ENCODE measurements at places on chromosomes 5 and 9. TPM values are rescaled to one million over a fixed set of nuclear protein-coding genes. Genes with fewer than 3 reads are reported as not detected.

GRCh38 chr5:142353071-142353472, 28.3 kb upstream of the SPRY4 start:
- H3K27ac ChIP-seq, result no peak overlapping the region
- H3K4me3 ChIP-seq, result no peak overlapping the region
- DNase-seq, result no peak

- no peaks in the 10 kb centered on the region for H3K36me3 ChIP-seq
- H3K4me1 ChIP-seq, result no peaks in the 10 kb centered on the region
- no peak overlapping the region for H3K4me3 ChIP-seq
- no peak overlapping the region for H3K27ac ChIP-seq
- DNase-seq, result no peak
- H3K27me3 ChIP-seq, result no peaks in the 10 kb centered on the region
Measured at GRCh38 chr9:82252116-82252515, 263.5 kb downstream of the SPATA31D1 start.

Gene ANGPTL2
- total RNA-seq, result not detected

- no peak for DNase-seq
- H3K27me3 ChIP-seq, result no peaks in the 10 kb centered on the region
- no peak overlapping the region for H3K4me3 ChIP-seq
- no peaks in the 10 kb centered on the region for H3K36me3 ChIP-seq
Measured at GRCh38 chr5:57804505-57804904, 321.9 kb upstream of the ACTBL2 start.

GRCh38 chr5:154788212-154788611, 33.0 kb downstream of the LARP1 start:
- no peaks in the 10 kb centered on the region for H3K27me3 ChIP-seq
- no peak overlapping the region for H3K27ac ChIP-seq
- H3K4me3 ChIP-seq, result no peak overlapping the region
- peaks cover 52% of the 10 kb centered on the region for H3K4me1 ChIP-seq

GRCh38 chr5:145776886-145777285, 58.3 kb downstream of the PRELID2 start:
- no peak for DNase-seq
- no peaks in the 10 kb centered on the region for H3K36me3 ChIP-seq
- H3K4me1 ChIP-seq, result no peaks in the 10 kb centered on the region
- no peak overlapping the region for H3K27ac ChIP-seq
- no peak overlapping the region for H3K4me3 ChIP-seq
- H3K27me3 ChIP-seq, result no peaks in the 10 kb centered on the region

GRCh38 chr5:89016741-89017303, 133.8 kb upstream of the MEF2C start:
- no peaks in the 10 kb centered on the region for H3K4me1 ChIP-seq
- H3K27ac ChIP-seq, result no peak overlapping the region
- DNase-seq, result no peak
- no peak overlapping the region for H3K4me3 ChIP-seq
- no peaks in the 10 kb centered on the region for H3K36me3 ChIP-seq

DNA sequence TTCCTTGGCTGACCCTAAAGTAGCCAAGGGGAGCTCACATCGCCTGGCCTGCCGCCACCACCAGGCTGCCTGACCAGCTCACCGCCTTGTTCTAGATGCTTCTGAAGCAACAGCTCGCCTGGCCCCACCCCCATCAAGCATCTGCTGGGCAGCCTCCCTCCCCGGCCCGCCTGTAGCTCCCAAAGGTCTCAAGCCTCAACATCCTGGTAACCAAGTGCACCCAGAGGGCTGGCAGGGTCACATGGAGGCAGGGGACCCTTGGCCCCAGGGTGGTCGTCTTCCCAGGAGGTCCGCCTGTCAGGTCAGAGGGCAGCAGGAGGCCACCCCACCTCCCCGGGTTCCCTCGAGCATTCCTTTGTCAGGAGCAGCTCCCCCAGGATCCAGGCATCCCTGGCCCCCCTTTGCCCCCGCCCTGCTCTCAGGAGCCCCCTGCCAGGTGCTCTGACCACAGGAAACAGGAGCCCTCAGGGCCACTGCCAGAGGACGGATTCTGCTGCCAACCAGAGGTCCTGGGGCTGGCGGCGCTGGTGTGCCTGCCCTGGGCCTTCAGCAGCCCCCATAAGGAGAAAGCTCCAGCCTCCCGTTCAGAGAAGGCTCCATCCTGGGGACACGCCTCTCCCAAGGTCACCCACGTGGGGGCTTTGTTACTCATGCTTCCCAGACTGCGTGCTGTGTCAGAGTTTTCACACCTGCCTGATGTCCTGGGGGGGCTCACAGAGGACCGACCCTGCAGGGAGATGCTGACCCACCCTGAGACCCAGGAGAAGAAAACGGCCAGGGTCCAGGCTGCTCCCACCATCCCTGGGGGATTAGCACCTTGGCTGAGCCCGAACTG, 3.5 kb upstream of the LRRC14B start:
- H3K27ac ChIP-seq, result no peak overlapping the region
- H3K27me3 ChIP-seq, result peaks cover 5% of the 10 kb centered on the region
- DNase-seq, result peak; percentile 47
- peaks cover 5% of the 10 kb centered on the region for H3K4me1 ChIP-seq
- no peaks in the 10 kb centered on the region for H3K36me3 ChIP-seq

DNA sequence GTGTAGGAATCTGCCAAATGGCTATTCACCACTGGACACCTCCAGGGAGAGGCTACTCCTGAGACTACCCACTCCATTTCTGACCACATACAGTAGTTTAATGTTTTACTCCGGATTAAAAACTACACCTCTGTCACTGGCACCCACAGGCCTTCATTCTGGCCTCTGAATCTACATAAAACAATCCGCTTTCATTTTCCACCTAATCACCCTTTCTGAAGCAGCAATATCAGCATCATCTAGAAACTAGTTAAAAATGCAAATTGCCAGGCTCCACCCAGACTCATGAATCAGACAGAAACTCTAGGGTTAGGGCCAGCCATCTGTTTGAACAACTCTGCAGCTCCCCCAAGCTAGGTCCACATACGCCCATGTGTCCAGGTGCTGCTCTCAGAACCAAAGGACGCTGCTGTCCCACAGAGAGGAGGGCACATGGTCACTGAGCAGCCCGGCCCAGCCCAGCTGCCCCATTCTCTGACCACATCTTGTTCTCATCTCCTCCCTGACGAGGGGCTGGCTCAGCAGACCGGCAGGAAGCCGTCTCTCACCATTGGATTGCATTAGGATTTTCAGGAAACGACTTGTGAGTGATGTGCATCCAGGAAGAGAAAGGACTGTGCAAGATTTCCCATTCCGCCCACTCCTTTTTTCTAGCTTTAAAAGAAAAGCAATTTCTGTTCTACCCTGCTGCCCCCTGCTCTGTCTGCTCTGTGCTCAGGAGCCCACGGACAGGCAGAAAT, 34.7 kb downstream of the ADAM19 start:
- DNase-seq, result no peak
- H3K4me1 ChIP-seq, result peaks cover 68% of the 10 kb centered on the region
- peak overlapping the region; percentile 42 for H3K4me3 ChIP-seq
- H3K36me3 ChIP-seq, result no peaks in the 10 kb centered on the region
- peak overlapping the region; percentile 62 for H3K27ac ChIP-seq

- DNase-seq, result no peak
- no peaks in the 10 kb centered on the region for H3K27me3 ChIP-seq
- no peaks in the 10 kb centered on the region for H3K4me1 ChIP-seq
Measured at GRCh38 chr9:36772449-36773403, 200.0 kb downstream of the MELK start.

All from CD8-positive, alpha-beta memory T cell (primary cell).